Liver (tissue), 10 donors: ENCODE measurements at places on chromosomes 3 and 15. TPM values are rescaled to one million over a fixed set of nuclear protein-coding genes. Genes with fewer than 3 reads are reported as not detected.

GNAT1 gene
- 0.08 TPM for total RNA-seq

DLEC1 gene
- 0.09 TPM for total RNA-seq

DNA sequence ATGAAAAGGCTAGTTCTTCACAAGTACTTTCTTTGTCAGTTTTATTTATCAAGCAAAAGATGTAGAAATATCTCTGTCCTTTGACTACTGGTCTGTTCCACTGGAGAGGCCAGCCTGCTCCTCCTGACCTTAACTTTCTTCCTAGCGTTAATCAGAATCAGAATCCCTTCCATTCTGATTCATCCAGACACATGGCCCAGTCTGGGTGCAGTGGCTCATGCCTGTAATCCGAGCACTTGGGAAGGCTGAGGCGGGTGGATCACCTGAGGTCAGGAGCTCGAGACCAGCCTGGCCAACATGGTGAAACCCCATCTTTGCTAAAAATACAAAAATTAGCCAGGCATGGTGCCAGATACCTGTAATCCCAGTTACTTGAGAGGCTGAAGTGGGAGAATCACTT, 32.0 kb upstream of the MANF start:
- no peak for DNase-seq

ISLR gene
- total RNA-seq = 3.2 TPM

DNA sequence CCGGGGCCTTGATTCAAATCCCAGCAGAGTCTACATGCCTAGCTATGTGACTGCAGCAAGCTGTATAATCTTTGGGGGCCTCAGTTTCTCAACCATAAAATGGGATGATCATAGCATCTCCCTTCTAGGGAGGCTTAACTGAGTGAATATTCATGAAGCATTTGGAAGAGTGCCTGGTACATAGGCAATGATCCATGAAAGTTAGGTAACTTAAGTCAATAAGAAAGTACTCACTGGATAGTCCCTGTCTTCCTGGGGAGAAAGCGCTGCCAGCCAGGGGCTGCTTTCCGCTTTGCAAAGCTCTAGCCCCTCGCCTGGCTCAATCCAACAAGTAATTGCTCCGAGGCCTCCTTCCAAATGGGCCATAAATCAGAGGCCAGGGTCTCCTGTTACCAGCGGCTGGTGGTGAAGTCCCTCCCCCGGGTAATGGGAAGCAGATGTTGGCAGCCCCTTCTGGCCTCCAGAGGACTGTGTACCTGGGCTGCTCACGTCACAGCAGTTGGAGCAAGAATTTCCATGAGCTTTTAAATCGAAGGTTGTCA, 521.9 kb upstream of the PROK2 start:
- no peak for DNase-seq
